ENCODE measurements at places on chromosomes 4 and X.
A peak's percentile ranks its signal among the peaks of the same experiment; 100 is the strongest.

DNA sequence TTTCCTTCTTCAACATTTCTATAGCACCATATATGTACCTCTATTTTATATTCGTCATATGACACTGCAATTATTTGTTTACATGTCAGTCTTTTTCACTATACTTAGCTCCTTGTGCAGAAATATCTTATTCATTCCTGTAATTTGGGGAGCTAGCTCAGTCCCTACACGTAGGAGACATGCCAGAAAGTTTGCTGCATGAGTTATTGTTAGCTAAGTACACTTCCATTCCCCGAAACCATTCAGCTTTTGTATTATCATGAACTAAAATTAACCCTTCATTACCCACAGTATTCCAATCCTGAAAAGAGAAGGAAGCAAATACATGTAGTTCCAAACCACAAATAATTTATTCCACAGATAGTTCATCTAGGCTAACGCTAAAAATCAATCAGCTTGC is 10.2 kb downstream of the CBR4 start:
- DNase-seq: no peak

DNA sequence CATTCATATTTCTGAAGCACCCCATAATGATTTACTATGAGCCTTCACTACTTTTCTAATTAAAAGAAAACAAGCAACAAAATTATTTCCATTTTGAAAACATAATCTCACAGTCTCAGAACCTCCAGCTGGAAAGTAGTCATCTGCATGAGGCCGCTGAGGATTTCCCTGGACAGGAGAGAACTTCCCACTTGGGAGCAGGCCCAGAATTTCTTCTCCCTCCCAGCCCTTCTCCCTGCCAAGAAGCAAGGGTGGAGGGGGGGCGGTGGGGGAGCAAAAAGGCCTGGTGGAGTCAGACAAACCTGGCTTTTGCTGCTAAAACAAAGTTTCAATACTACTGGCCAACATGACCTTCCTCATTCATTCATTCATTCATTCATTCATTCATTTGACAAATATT is 167.3 kb downstream of the PJA1 start:
- peak; percentile 62 for DNase-seq

- DNase-seq: no peak
Measured at GRCh38 chr4:6217716-6218381, 17.5 kb upstream of the JAKMIP1 start.

DNA sequence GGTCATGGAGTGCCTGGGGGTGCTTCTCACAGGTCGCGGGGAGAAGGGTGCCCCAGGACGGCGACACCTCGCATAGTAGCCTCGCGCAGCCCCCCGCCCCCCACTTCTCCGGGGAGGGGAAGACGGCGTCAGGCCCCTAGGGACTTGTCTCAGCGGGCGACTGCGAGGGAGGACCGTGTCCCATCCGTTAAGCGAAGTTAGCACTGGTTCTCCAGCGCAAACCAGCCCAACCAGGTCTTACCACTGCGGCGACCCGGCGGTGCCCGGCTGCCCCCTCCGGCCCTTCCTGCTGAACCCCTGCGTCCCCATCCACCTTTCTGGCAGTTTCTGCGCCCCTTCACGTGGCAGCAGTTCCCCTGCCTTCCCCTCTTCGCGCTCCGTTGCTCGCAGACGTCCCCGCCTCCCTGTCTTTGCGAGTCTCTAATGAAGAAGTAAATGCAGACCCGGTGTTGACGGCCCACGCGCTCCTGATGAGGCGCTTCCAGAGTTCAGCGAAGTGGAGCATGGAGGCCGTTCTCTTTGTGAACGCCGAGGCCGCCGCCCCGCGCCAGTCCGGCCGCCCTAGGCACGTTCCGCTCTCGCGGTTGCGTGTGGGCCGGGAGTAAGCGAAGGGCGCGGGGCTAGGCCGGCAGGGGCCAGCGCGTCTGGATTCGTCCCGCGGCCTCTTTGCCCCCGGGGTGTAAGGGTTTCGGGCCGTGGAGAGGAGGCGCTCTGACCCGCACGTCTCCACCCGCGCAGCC is 3.0 kb downstream of the SLIT2 start:
- DNase-seq: peak; percentile 28

DNA sequence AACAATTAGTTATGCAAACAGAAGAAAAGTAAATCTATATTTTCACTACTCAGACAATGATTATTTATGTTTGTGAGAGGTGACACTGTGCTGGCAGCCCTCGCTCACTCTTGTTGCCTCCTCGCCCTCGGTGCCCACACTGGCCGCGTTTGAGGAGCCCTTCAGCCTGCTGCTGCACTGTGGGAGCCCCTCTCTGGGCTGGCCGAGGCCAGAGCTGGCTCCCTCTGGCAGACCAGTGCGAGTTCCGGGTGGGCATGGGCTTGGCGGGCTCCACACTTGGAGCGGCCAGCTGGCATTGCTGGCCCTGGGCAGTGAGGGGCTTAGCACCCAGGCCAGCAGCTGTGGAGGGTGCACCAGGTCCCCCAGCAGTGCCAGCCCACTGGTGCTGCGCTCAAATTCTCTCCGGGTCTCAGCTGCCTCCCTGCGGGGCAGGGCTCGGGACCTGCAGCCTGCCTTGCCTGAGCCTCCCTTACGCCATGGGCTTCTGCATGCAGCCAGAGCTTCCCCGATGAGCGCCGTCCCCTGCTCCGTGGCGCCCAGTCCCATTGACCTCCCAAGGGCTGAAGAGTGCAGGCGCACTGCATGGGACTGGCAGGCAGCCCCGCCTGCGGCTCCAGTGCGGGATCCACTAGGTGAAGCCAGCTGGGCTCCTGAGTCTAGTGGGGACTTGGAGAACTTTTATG is 902.6 kb downstream of the PDHA2 start:
- DNase-seq: no peak

GRCh38 chr4:99885063-99885664 is 9.1 kb downstream of the LAMTOR3 start:
- DNase-seq: peak; percentile 18

DNA sequence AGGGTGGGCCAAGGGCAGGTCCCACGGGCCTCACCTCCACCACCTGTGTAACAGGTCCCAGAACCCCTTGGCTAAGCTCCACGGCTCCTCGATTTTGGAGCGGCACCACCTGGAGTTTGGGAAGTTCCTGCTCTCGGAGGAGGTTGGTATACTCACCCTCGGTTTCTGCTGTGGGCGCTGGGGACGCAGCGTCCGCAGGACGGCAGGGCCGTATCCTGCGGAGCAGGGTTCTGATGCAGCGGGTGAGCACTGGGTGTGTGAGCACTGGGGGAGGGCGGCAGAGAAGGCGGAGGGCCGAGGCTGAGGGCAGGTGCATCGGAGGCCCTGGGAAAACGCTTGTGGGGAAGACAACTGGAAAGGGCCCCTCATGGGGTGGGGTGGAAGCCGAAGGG is 11.0 kb downstream of the ATP5ME start:
- no peak for DNase-seq

DNA sequence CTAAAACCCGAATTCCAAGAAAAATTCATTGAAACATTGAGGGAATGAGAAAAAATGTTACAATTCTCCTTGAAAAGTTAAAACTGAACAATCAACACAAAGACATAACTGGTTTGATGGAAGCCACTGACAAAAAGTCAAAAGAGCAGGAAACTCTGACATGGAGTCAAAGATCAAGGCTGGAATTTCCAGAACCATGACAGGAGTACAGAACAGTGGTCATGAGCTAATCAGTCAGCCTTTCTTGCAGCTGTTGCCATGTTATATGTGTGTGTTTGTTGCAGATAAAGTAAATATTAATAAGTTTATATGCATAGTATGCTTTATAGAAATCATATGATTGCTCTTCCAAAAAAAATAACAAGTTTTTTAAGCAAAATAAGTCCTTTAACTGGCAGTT is 184.7 kb upstream of the HCCS start:
- DNase-seq: no peak

DNA sequence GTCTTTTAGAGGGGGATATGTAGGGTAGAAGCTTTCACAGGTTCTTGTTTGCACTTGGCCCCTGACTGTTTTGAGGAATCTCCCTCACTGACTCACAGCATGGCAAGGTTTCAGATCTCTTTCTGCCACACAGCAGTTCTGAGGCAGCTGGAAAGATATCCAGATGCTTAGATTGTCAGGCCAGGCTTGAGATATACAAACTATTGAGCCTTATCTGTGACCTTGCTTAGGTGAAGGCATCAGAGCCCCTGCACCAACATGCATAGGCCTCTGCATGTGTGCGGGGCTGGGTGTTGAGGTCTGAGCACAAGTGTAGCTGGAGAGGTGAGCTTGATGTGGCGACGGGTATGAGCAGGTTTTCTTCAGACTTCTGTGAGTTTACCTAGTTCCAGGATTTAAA is 80.9 kb upstream of the MSANTD1 start:
- peak; percentile 65 for DNase-seq

GRCh38 chrX:13092455-13092941 is 48.1 kb upstream of the FAM9C start:
- no peak for DNase-seq

- DNase-seq: no peak
Measured at GRCh38 chrX:10112510-10112909, 44.3 kb upstream of the CLCN4 start.

GRCh38 chr4:6857009-6857882 is 52.4 kb upstream of the TBC1D14 start:
- DNase-seq: no peak

GRCh38 chrX:152642931-152643564 is 5.4 kb downstream of the GABRQ start:
- DNase-seq: no peak

GRCh38 chrX:16566571-16566970 is 83.4 kb upstream of the S100G start:
- DNase-seq: no peak

DNA sequence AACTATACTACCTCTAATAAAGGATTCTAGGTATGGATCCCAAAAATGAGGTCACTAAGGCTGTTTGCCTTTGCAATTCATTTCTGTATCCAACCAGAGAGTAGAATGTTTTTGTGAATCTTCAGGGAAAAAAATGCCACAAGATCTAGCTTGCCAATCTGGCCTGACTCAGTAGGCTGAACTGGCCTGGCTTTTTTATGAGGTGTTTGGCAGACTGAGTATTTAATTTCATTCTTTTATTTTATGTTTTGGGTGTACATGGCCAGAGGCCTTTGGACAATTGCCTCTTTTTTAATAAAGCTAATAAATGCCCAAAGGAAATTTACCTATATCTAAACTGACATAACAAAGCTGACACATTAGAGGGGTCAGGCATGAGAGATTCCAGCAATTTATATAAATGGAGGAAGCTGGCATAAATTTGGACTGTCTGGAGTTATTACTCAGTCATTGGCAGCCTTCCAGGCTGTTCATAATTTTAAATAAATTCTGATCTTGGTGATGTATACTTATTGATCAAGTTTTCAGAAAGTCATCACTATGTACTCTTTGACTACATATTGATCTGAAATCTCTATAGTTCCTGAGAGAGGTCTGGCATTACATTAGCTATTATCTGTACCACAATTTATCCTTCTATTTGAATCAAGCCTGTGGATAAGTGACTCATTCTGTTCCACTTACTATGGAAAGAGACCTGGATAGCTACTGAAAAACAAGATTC is 376.4 kb upstream of the NOCT start:
- no peak for DNase-seq

- DNase-seq: no peak
Measured at GRCh38 chrX:97102938-97103337, 219.2 kb downstream of the RPA4 start.

GRCh38 chrX:1477801-1478458 is 25.2 kb upstream of the ASMTL start:
- DNase-seq: no peak

DNA sequence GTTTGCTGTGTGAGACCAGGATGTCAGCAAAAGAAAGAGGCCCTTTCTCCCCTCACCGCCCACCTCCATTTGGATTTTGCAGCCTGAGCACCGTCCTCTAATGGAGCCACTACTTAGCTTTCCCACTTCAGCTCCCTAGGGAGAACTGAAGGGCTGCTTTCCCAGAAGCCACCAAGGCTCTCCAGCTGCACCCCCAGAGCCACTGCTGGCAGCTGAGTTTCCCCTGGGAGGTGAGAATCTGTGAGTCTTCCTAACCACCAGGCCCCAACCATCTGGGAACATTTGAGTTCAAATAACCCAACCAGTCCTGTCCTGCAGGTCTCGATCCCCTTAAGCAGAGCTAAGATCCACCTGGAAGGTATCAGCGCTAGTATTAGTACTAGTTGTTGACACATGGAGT is 173.1 kb upstream of the USP9X start:
- DNase-seq: no peak

DNA sequence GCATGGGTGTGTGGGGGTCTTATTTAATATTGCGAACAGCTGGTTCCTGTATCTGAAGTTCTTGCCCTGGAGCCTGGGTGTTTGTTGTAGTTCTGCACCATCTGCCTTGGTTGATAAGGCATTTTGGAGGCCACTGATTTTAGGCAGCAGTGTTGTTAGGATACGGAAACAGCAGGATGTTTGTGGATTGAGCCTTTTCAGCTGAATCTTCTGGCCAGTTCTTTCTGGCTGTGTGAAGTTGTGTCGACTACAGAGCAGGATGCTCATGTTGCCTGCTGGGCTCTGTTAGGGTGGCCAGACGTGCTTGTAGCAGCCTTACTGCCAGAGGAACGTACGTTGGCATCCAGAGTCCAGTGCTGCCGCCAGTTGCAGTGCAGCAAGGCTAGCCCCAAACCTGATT is 134.2 kb downstream of the PTTG2 start:
- no peak for DNase-seq

GRCh38 chr4:156036496-156036895 is 82.8 kb upstream of the CTSO start:
- DNase-seq: no peak

- DNase-seq: no peak
Measured at GRCh38 chr4:95085124-95085833, 327.5 kb downstream of the BMPR1B start.

GRCh38 chr4:111988514-111988913 is 156.7 kb upstream of the FAM241A start:
- DNase-seq: no peak

GRCh38 chr4:182918791-182919302 is 1.7 kb upstream of the DCTD start:
- no peak for DNase-seq

- DNase-seq: no peak
Measured at GRCh38 chr4:61451935-61452334, 251.8 kb downstream of the ADGRL3 start.

- peak; percentile 18 for DNase-seq
Measured at GRCh38 chrX:129842510-129843208, 1.0 kb downstream of the ZDHHC9 start.

Data from AG08395 (cell line).